ENCODE measurements at places on chromosomes 6 and 20.
A peak's percentile ranks its signal among the peaks of the same experiment; 100 is the strongest.

DNA sequence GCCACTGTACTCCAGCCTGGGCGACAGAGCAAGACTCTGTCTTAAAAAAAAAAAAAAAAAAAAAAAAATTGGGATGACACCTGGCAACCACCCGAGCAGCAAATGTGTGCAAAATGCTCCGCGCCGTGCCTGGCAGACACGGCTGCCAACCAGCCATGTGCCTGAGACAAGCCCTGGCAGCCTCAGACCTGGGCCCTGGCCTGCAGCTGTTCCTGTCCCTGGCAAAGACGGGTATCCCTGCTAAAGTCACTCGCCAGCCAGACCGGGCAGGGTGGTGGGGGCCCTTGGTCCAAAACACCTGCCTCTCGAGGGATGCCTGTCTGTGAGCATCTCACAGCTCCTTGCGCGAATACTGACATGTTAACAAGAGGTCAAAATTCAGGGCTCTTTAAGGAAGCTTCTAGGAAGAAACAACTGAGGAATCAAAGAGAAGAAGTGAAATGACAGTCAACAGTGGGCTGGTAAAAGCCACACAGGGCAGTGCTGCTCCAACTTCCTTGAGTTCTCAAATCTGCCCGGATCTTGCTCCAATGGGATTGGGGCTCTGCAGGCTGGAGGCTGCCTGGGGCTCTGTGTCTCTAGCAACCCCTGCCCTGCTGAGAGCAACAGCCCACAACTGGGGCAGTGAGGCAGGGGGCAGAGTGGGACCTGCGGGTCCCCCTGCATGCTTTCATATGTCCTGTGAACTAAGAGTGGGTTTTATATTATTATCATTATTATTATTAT is 53.4 kb downstream of the SYTL3 start:
- DNase-seq = peak; percentile 69

GRCh38 chr20:8194721-8195120 is 62.7 kb downstream of the PLCB1 start:
- DNase-seq = no peak

- DNase-seq = no peak
Measured at GRCh38 chr6:134551245-134551960, 233.5 kb upstream of the SGK1 start.

DNA sequence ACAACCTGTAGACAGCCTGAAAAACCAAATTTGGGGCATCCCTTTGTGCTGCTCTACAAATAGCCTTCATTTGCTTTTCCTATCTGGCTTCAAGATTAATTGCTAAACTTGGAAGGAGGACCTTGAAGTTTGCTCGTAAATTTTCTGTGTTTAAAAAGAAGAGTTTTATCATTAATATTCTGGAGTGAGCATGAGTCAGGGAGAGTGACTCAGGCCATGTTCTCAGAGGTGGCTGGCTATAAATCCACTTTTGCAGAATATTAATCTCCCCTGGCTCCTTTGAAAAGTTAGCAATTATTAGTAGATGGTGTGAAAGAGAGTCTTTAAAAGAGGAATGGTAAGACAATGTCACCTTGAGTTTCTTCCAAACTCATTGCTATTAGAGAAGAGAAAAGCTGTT is 91.0 kb downstream of the ANKEF1 start:
- DNase-seq = no peak

DNA sequence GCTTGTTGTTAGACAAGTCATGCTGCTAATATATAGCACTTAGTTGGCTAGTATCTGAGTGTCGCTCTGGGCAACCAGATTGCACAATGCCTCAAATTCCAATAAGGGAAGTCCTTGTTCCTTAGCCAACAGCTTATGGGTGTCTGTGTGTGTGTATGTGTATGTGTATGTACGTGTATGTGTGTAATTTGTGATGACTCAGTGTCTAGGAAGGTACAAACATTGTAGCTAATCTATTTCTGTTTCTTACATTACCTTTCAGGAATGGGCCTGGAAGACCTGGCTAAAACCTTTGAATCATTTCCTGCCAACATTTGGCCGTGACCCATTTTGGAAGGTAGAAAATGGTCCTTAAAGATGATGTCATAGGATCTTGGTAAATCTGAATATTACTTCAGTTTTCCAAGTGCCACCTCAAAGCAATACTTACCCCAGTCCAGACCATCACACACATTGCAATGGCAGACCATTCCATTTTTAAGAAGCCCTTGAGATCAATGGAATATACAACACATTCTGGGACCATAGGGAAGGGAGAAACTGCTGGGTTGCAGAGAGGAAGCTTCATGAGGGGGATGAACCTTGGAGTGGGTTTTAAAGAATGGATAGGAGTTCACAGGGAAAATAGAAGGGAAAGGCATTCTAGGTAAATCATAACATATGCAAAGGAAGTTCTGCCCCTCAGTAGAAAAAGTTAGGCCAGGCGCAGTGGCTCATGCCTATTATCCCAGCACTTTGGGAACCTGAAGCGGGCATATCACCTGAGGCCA is 25.1 kb downstream of the NEDD9 start:
- peak; percentile 86 for DNase-seq

- DNase-seq = no peak
Measured at GRCh38 chr6:169890049-169890448, 138.6 kb downstream of the ERMARD start.

- no peak for DNase-seq
Measured at GRCh38 chr6:139642346-139642745, 267.9 kb upstream of the CITED2 start.

- DNase-seq = no peak
Measured at GRCh38 chr20:60528141-60528540, 569.9 kb downstream of the CDH26 start.

DNA sequence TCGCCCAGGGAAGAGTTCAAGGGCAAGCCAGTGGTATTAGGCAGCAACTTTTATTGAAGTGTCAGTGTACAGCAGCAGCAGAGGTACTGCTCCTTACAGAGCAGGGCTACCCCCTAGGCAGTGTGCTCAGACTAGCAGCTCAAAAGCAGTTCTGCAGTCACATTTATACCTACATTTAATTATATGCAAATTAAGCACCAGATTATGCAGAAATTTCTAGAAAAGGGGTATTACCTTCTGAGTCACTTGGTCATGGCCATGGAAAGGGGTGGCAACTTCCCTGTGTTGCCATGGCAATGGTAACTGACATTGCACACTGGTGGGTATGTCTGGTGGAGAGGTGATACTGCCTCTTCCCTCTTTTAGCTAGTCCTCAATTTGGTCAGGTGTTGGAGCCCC is 2.1 kb upstream of the ZKSCAN4 start:
- DNase-seq = no peak

DNA sequence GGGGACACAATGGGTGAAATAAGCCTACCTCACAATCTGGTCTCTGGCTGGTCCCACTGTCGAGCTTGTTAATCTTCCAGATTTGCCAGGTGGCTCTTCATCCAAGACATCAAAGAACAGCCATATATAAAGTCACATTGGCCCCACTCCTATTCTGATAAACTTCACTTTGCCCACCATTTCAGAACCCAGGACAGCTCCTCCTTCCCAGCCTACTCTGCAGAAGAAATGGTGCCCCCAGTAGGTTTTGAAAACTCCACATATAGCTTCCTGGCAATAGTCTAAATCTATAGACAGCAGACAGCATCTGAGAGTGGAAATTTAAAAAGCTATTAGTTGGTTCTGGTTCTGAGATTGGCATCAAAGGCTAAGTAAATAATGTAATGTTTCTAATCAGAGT is 143.1 kb upstream of the PCSK2 start:
- peak; percentile 10 for DNase-seq

- no peak for DNase-seq
Measured at GRCh38 chr6:142613981-142614380, 312.2 kb downstream of the ADGRG6 start.

GRCh38 chr6:74735304-74735703 is 470.5 kb downstream of the COL12A1 start:
- DNase-seq = peak; percentile 87

- no peak for DNase-seq
Measured at GRCh38 chr6:152575621-152576150, 61.5 kb downstream of the SYNE1 start.

DNA sequence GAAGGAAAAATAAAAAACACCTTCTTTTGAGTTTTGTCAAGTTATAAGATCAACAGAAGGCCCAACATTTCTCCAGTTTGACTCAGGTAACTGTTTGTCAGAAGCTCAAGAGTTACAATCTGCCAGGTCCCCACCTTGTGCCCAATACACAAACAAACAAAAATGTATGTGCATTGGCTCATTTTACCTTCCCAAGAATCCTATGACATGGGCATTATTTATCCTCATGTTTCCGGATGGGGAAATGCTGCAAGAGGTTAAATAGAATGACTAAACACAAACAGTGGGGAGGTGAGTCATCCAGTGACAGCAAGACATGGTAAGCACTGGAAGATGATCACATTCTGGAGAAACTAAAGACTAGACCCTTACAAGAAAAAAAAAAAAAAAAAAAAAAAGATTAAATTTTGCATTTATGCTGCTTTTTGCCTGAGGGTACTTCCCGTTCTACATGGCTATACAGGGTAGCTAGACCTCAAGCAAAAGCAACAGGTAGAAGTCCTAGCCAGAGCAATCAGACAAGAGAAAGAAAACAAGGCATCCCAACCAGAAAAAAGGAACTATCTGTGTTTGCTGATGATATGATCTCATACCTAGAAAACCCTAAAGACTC is 23.6 kb upstream of the ANKRD60 start:
- DNase-seq = no peak

DNA sequence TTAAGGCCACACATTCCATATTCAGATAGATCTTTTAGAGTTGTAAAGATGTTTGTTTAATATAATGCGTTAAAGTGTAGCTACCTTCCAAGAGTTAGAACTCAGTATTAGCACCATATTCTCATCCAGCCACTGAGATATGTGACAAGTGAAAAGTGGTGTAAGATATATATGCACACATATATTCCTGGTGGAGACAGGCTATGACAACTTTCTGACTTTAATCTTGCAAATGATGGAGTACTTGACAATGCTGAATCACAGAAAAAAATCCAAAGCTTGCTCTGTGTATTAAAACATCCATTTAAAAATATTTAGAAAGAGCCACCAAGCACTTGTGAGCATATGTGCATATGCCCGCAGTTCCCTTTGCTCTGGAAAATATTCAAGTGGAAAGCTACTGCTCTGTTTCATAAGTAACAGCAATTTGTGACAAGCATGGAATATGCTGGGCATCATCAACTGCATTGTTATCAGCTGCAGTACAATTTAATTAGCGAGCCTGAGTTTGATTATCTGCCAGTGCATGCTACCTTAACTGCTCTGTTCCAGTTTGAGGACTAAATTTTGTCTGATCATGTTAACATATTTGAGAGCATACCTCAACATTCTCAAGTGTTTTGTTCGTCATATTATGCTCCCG is 64.8 kb downstream of the VIP start:
- no peak for DNase-seq

GRCh38 chr20:33411242-33411641 is 9.9 kb upstream of the CDK5RAP1 start:
- no peak for DNase-seq

DNA sequence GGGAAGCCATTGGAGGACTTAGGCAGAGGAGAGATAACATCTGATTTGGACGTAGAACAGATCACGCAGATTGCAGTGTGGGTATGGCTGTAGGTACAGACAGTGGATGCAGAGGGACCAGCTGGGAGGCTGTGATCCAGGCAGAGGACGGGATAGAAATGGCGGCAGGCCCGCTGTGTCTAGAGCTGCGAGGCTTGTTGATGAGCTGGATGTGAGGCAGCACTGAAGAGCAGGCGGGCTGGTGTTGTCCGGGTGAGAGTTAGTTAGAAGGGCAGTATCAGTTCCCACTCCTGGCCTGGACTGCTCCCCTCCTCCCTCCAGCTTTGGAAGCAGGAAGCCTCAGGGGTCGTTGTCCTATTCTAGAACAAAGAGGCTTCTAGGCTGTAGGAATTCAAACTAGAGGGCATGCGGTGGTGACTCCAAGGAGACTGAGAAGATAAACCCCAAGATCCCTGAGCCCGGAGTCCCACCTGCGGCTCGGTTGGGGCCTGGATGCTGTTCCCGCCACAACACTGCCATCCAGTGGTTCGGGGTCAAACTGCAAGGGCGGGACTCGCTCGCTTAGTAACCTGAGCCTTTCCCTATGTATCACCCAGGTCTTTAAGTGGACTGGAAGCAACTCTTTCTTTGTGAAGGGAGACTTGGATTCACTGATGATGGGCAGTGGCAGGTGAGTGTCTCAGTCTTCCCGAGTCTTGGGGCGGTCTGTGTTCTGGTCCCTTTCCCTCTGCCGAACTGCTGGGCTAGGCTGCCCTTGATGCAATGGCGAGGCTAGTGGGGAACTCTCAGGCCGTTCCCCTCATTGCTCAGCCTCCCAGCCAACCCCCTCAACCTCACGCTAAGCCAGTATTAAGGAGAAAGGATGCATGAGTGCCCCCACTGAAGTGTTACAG is 11.2 kb downstream of the TLDC2 start:
- peak; percentile 64 for DNase-seq

DNA sequence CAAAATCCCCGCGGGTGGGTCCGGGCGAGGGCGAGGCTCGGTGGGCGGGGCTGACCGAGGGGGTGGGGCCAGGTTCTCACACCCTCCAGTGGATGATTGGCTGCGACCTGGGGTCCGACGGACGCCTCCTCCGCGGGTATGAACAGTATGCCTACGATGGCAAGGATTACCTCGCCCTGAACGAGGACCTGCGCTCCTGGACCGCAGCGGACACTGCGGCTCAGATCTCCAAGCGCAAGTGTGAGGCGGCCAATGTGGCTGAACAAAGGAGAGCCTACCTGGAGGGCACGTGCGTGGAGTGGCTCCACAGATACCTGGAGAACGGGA is 809 bp downstream of the HLA-G start:
- DNase-seq = no peak
